Mucosa of gallbladder (tissue), 1 donor: ENCODE measurements at places on chromosomes 11 and 22.

- no peak for DNase-seq
Measured at GRCh38 chr11:1557051-1557884, 14.8 kb downstream of the DUSP8 start.

GRCh38 chr22:22452211-22452610, 56.3 kb downstream of the ZNF280B start:
- no peak for DNase-seq

DNA sequence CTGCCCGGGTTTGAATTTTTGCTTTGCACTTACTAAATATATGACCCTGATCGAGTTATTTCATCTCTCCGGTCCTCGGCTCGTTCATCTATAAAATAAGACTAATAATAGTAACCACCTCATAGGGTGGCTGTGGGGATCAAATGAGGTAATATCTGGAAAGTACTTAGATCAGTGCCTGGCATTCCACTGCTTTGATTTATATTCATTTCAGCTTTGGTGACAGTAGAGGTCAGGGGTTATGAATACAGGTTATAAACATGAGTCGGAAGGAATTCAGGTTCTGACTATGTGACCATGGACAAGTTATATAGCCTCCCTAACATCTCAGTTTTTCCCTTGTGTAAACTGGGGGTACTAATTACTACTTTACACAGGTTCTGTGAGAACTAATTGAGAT, 2.9 kb upstream of the TEAD1 start:
- DNase-seq = no peak

DNA sequence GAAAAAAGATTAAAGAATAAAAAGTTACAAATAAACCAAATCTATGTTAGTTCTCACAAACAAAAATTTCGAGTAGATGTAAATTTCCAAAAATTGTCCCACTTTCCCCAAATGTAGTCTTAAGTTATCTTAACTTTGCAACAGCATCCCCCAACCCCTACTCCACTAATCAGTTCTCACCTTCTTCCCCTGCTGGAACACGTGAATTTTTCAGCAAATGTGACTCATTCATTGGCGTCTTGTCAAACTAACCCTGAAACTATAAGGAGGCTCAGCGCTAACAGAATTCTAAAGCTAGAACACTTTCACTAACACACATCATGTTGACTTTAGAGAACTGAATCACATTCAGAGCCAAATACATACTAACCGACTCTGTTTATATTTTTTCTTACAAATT, 46.1 kb downstream of the PHF21A start:
- no peak for DNase-seq

- no peak for DNase-seq
Measured at GRCh38 chr11:8983552-8983951, 19.3 kb upstream of the TMEM9B start.

DNA sequence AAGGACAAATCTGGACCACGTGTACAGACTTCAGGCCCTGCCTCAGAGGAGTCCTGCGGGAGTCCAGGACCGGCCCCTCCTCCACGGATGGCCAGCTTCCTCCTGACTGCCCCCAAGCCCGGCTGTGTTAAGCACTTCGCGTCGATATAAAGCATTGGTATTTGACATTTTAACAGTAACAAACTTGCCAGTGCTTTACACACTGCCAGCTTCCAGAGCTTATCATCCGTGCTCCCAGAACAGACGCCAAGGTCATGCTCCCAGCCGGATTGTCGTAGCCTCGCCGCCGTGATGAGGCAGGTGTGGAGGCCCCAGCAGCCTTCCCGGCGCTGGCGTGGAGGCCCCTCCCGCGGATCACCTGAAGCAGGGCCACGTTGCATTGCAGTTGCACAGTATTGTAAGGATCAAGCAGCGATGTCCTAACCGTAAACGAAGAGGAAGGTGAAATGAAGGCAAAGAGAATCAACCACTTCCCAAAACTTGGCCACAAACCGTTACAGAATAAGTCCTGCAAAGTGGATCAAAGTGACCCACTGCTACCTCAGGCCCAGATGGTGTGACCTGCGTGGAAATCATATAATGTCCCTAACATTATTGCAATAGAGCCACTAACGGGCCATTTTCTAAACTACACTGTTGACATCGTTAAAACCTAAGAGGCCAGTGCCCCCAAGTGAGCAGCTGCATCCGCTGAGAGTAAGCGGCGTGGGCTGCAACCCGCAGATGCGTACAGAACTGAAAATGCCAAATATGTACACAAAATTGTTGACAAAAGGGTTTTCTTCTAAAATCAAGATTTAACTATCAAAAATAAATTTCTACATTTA, 51.6 kb downstream of the CERK start:
- peak; percentile 41 for DNase-seq
